Adrenal gland (tissue), 19 donors: ENCODE measurements at places on chromosomes 3 and 15.

DNA sequence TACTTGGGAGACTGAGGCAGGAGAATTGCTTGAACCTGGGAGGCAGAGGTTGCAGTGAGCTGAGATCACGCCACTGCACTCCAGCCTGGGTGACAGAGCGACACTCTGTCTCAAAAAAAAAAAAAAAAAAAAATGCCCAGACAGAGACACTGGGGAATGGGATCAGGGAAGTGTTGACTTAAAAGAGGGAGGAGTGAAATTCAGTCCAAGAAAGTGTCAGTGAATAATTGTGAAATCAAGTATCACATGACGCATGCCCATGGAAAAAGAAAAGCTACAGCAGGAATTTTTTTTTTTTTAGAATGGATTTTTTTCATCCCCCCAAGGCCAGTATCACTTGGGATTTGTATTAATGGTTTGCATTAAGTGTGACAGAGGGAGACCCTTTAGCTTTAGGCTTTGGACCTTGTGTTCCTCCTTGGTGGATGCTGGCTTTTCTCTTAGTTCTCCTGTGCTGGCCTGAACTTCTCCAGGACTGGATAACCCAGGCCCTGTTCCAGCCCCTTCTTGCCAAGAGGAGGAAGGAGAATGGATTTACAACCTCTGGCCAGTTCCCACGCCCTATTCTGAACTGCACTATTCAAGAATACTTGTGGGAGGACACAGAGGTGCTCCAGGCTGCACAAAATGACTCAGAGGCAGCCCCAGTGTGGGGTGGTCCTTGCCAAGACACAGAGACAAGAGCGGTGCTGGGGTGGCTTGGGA is 36.7 kb upstream of the ZNF774 start:
- peak; percentile 83 for DNase-seq

- DNase-seq, result no peak
Observed at GRCh38 chr3:65284546-65284945, 596.7 kb upstream of the ADAMTS9 start.

GRCh38 chr15:93382200-93382820 is 293.3 kb upstream of the RGMA start:
- DNase-seq, result no peak

DNA sequence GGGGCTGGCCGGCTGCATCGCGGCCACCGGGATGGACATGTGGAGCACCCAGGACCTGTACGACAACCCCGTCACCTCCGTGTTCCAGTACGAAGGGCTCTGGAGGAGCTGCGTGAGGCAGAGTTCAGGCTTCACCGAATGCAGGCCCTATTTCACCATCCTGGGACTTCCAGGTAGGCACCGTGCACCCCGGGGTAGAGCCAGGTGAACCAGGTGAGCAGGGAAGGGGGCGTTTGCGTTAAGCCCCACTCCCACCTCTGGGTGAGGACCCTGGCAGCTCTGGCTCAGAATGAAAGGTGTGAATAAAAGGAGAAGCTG is 267 bp downstream of the CLDN18 start:
- no peak for DNase-seq

- no peak for DNase-seq
Observed at GRCh38 chr15:75339531-75340240, 3.8 kb downstream of the COMMD4 start.
